ENCODE measurements at places on chromosomes 3 and 15.

GRCh38 chr3:83649692-83650091, 1309.1 kb upstream of the CADM2 start:
- DNase-seq, result no peak

- DNase-seq, result no peak
These were observed 21.0 kb downstream of the ANAPC13 start for GRCh38 chr3:134464689-134465365.

GRCh38 chr3:108234387-108234957, 12.2 kb upstream of the IFT57 start:
- DNase-seq, result no peak

DNA sequence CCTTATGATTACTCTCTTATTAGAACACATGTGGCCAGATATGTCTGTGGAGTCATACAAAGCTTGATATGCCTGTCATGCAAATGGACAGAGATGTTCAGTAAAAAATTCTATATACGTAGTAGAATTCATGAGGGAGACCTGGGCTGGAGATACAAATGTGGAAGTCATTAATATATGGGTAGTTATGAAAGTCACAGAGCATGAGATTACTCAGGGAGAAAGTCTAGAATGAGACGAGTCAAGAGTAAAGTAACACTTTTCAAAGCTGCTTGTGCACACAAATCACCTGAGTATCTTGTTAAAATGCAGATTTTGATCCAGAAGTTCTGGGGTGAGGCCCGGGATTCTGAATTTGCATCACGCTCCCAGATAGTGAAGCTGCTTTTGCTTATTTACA, 28.4 kb downstream of the OXSM start:
- DNase-seq, result no peak

DNA sequence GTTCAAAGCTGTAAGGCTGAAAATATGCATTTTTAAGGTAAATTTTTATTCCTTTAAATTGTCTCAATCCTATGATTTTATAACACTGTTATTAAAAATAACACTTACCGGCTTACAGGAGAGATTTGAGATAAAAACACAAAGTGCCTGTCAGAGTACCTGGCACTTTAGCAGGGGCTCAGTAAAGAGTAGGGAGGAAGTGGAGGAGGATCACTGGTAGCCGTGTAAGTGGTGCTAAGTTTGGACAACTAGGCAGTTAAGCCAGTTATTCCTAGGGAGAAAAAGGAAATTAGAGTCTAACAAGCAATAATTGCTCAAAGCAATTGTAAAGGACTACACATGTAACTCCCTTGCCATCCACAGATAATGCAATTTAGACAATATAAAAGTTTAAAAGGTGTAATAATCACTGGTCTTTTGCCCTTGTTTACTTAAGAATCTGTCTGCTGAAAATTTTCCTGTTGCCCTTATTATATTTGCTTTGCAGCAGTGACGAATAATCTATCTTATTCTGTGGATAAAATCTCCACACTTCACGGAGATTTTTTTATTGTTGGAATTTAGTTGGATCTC, 204.8 kb downstream of the CDIN1 start:
- DNase-seq, result no peak

GRCh38 chr3:193773266-193774220, 180.5 kb downstream of the OPA1 start:
- no peak for DNase-seq

DNA sequence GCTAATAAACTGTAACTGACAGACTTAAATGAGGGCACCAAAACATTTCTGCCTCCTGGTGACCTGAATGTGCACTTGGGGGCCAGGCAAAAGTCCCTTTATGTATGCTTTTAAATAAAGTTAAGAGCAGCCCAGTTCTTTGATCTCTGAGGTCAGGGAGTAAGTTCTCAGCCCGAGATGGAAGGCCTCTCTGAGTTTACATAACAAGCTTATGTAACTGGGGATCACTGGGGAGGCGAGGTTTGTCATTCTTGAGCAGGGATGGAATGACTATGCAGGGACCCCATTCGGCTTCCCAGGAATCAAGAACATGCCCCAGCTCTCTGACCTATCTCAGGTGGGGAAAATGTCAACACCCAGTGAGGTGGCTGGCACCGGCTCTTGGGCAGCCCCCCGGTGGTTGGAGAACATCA, 198.7 kb upstream of the BHLHE40 start:
- no peak for DNase-seq

DNA sequence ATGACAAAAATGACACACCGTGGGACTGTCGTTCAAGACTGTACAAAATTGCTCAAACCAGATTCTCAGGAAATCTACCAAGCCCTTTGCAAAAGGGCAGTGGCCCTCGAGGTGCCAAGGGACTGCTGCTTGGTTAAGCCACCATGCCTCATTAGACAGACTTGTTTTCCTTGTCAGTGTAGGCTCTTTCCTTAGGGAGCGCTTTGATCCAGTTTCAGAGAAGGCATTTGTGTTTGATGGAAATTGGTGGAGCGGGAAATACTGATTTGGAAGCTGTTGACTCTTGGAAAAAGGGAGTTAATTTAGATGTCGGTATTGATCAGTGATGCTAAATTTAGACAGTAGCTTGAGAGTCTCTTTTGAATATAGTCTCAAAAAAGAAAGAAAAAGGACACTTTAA, 304.3 kb upstream of the UMPS start:
- no peak for DNase-seq

DNA sequence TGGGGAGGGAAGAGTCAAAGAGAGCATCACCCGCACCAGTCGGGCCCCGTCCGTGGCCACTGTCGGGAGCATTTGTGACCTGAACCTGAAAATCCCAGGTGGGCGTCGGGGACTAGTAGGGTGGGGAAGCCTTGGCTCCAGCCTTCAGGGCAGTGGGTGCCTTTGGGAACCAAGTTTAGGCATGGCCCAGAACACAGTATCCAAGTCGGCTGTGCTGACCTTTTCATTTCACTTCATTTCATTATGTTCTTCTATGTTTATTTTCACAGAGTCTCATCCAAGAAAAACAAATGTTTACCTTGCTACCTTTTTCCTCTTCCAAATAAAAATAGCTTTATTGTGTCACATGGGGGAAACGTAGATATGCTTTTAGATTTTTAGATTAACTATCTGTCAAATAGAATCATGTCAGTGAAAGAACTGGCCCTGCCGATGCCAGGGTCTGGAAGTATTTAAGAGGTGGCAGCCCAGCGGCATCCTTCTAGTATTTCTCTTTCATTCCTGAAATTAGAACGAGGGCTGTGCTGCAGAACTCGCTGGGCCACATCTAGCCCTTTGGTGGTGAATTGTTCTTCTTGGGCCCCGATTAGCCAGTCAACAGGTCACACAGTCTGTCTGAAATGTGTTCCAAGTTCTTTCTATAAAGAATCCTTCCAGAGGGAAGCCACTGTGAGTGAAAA, 60.5 kb downstream of the DNASE1L3 start:
- DNase-seq, result no peak

- peak; percentile 50 for DNase-seq
These were observed 6.7 kb upstream of the ACSBG1 start for GRCh38 chr15:78241017-78241416.

- DNase-seq, result no peak
These were observed 229.1 kb upstream of the IGF1R start for GRCh38 chr15:98419173-98419780.

Data from T-helper 2 cell (primary cell).